Activated CD4-positive, alpha-beta T cell treated with anti-CD3 and anti-CD28 coated beads for 4 hours (primary cell): ENCODE measurements at places on chromosomes 3 and 15.

DNA sequence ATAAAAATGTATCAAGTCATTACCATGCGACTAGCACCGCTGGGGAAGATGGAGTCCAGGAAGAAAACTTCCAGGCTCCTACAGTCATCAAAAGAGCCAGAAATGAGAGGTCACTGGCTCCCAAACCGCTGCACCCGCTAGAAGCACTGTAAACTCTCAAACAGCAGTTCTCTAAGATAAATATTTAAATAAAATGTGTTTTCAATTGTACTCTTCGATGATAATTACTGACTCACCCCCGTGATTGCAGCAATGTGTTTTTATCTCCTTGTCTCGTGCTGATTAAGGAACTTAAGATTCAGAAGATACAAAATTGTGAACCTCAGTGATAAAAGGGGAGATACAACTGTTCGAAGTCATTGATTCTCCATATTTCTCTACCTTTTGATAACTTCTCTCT lies 45.8 kb upstream of the FOXP1 start:
- DNase-seq, result no peak

DNA sequence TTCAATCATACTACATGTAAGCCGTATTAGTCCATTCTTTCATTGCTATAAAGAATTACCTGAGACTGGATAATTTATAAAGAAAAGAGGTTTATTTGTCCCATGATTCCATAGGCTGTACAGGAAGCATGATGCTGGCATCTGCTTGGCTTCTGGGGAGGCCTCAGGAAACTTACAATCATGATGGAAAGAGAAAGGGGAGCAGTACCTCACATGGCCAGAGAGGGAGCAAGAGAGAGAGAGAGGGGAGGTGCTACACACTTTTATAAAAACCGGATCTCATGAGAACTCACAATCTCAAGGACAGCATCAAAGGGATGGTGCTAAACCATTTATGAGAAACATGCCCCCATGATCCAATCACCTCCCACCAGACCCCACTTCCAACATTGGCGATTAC lies 14.3 kb upstream of the CLASP2 start:
- DNase-seq, result no peak

- DNase-seq, result no peak
These were observed 1003.3 kb upstream of the NR2F2 start for GRCh38 chr15:95327183-95327525.

DNA sequence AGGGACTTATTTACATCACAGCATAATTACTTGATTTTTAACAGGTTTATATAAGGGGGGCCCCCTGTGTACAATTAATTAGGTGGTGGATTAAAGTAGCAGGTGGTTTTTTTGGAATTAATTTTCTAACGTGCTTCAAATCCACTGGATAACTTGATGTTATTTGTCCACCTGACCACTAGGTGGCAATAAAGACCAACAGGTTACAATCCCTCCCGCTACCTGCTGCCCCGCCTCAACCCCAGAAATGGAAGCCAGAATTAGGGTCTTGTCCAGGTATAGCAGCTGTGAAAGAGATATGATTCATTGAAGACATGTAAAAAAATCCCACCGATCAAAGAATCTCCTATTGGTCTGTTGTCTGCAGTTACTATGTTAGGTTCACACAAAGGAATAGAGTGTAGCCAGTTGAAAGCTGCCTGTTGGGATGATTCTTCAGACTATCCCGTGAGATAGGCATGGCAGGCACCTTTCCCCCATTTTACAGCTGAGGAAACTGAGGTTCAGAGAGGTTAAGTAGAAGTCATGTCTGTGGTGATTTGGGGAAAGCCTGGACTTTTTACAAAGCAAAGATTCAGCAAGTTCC lies 44.0 kb downstream of the MFSD1 start:
- peak; percentile 18 for DNase-seq

- DNase-seq, result no peak
These were observed 224.2 kb downstream of the MINAR1 start for GRCh38 chr15:79656151-79657000.

DNA sequence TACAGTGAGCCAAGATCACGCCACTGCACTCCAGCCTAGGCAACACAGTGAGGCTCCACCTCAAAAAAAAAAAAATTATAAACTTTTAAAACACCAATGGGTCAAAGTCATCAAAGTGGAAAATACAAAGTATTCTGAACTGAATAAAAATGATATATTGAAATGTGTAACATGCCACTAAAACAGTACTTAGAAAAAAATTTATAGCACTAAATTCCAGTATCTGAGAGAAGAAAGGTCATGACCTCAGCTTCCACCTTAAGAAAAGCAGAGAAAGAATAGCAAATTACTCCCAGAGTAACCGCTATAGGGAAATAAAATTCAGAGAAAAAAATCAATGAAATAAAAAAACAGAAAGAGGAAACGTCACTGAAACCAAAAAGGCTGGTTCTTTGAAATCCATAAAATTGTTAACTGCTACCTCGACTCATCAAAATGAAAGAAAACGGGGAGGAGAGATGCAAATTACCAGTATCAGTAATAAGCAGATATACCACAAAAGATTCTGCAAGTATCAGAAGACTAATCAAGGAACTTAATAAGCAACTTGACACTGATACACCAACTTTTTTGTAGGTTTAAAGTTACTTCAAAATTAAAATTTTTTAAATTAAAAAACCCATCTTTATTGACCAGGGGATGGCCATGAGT lies 20.8 kb downstream of the ATP13A3 start:
- DNase-seq, result no peak

DNA sequence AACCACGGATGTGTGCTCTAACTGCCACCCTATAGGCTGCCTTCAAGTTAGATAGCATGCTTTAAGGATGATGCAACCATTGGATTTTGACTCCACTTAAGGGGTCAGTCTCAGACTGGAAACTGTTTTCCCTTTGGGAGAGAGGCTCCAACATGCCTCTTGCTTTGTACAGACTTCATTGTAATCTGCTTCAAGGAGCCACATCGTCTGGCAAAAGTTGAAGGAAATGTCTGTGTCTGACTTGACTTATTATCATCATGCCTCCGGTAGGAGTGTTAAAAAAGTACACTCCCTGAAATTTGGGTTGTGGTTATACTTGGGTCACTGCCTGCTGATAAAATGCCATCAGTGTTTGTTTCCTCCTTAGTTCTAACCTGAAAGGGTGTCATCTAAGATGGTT lies 245.4 kb upstream of the CDIN1 start:
- no peak for DNase-seq

DNA sequence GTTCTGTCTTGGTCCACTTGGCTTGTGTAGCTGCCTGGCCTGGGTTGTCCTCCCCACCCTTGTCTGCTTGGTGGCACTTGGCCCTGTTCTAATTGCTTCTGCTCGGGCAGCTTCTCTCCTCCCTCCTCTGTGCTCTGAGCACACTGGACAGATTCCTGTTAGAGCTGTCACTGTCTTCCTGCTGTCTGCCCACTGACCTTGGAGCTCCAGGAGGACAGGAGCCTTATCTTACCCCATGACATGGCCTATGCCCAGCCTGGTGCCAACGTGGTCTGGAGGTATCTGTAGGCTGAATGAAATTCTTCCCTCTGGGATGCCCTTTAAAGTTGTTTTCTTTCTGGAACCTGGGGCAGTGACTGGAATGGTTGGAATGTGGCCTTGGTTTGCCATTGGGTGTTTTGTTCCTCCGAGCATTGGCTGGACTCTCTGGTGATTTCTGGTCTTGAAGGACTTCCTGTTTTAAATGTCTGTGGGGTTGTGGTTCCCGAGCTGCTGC lies 94.1 kb downstream of the FAM43A start:
- no peak for DNase-seq

DNA sequence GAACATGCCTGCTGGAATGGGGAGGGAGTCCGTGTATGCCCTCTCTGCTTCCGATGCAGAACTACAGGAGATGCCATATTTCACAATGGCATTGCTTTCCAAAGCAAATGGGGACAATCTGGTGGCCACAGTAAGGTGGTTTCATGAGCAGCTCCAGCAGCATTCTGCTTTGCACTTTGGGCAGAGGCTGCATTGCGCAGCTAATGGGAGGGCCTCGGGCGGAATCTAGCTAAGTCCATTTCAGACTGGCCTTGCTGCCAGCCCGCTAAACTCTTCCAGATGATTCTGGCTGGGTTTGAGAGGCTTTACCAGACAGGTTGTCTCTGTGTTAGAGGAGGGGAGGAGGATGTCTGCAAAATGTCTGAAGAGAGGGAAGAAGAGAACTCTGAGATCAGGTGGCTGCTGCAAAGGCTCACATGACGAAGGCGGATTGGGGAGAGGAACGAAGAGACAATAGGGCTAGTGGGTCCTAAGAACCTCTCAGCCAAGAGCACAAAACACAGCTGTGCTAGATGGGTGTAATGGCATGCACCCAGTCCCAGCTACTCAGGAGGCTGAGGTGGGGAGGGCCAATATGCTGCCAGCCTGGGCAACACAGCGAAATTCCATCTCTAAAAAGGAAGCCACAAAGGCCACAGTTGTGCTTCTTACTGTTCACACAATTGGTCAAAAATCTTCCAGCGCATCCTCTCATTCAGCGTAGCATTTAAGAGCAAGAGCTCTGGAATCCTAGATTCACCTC lies 63.7 kb downstream of the BDH1 start:
- no peak for DNase-seq
